Thyroid gland (tissue), 4 donors: ENCODE measurements at places on chromosomes 5 and 9.

DNA sequence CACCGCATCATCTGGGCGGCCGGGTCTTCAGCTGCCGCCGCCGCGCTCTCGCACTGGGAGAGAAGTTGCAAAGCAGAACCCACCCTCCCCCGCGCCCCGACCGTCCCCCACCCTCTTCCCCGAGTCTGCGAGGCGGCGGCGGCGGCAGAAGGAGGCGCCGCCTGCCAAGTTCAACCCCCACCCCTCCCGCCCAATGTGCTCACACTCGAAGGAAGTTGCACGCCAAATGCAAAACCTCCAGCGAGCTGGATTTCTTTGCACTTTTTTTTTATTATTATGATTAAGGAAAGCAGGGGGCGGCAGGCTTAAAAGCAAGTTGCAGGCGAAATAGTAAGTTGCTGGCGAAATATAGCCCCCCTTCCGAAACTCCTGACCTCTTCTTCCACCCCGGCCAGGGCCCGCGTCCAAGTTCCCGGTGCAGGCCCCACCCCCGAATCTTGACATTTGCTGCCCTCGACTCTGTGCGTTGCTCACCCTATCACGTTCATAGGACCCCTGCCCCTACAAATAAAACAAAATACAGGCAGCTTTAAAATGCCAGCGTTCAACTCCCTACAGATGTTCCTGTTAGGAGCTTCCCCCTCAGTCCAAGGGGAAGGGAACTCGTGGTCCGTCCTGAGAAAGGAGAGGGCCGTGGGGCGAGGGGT, 1.1 kb upstream of the NR3C1 start:
- peaks cover 14% of the 10 kb centered on the region for H3K4me1 ChIP-seq
- no peaks in the 10 kb centered on the region for H3K36me3 ChIP-seq
- H3K27ac ChIP-seq, result peak overlapping the region; percentile 98
- no peaks in the 10 kb centered on the region for H3K27me3 ChIP-seq
- peak overlapping the region; percentile 45 for H3K4me3 ChIP-seq

DNA sequence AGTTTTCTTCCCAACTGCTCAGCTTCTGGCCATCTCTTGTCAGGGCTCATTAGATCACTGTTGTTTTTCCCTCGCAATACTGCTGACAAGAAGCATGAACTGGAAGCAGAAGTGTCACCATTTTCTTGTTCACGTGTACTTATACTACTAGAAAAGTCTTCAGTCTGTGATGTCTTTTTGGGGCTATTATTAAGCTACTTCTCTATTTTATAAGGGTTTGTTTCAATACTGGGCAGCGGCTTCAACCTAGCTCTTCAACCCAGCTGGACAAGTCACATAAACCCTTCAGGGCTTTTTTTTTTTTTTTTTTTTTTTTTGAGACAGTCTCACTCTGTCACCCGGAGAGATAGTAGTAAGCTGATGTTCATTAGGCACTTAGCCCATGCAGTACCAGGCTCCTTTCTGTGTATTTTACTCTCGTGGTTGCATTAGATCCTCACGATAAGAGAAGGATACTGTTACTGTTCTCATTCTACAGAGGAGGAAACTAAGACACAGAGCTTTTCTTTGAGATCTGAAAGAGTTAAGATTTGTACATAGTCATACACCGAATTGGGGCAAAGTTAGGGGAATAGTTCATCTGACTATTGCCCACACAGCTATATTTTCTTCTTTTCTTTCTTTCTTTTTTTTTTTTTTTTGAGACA, 20.5 kb downstream of the RAPGEF1 start:
- peaks cover 3% of the 10 kb centered on the region for H3K4me1 ChIP-seq
- no peaks in the 10 kb centered on the region for H3K36me3 ChIP-seq
- H3K27ac ChIP-seq, result peak overlapping the region; percentile 54

DNA sequence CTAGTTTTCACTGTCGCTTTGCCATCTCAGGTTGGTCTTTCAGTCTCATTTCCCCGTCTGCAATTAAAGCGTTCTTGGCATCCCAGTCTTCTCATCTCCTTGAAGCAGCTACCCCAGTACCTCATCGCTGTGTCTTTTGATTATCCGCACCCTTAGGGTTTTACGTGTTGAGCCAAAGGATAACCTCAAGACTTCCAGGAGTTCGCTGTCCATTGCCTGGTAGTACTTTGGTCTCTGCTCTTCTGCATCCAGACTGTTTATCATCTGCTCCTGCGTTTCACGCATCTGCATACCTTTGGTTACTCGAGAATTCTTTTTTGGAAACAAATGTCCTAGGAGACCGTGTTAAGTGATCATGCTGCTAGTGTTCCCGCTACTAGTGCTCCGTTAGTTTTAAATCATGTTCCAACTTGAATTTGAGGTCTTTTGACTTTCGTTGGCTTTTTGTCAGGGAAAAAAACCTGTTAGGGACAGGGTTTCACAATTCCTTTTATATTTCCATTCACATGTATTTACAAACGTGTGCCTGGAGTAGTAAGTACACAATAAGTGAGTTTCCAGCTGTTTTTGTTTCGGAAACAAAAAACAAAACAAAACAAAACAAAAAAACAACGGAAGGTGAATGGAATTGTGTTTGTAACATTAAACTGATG, 888 bp downstream of the RABGAP1 start:
- peaks cover 1% of the 10 kb centered on the region for H3K36me3 ChIP-seq
- H3K27ac ChIP-seq, result peak overlapping the region; percentile 93
- peak overlapping the region; percentile 64 for H3K4me3 ChIP-seq
- H3K27me3 ChIP-seq, result no peaks in the 10 kb centered on the region

DNA sequence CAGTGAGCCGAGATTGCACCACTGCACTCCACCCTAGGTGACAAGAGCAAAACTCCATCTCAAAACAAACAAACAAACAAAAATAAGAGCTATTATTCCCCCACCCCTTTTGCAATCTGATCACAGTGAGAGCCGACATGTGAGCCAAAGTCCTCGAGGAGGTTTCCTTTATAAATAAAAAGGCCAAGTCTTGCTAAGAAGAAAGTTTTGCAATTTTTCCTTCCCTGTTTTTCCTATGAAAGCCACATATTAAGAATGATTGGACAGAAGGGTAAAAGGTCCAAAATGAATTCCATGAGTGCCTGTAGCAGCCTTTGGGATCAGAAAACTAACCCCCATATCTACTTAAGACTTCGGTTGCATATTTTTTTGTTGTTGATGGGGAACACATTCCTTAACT, 179.7 kb downstream of the TSSK1B start:
- no peaks in the 10 kb centered on the region for H3K4me1 ChIP-seq
- H3K4me3 ChIP-seq, result no peak overlapping the region
- no peak overlapping the region for H3K27ac ChIP-seq

- H3K4me1 ChIP-seq, result peaks cover 43% of the 10 kb centered on the region
- peak overlapping the region; percentile 92 for H3K27ac ChIP-seq
- DNase-seq, result no peak
- H3K27me3 ChIP-seq, result no peaks in the 10 kb centered on the region
Measured at GRCh38 chr5:126460977-126461376, 37.8 kb downstream of the GRAMD2B start.
